ENCODE measurements at places on chromosomes 2 and 18.

DNA sequence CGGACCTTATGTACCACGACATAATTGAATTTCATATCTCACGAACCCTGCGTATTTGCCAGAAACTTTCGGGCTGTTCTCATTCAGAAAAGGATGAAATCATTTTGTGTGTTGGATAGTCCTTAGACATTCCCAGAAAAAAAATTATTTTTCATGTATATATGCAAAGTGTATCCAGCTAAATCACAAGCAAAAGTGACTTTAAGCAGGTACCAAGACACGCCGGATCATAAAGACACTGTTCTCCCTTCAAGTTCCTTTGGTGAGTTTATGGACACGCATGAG is 35.1 kb upstream of the PNO1 start:
- no peak for DNase-seq

GRCh38 chr18:14144628-14144895 is 12.3 kb upstream of the ZNF519 start:
- DNase-seq = no peak

DNA sequence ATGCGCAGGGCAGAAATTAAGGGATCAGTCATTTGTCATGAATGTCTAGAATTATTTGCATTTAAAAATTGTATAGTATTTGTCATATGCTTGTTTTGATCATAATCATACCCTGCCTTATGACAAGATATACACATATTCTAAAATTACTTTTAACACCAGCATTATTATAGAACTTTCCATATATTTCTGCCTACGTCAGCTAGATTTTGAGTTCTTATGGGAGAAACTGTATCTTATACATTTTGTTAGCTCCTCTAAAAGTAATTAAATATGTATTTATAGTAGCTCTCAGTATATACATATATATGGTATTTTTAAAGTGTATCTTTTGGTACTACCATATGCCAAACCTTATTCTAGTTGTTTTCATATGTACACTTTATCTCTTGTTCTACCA is 441.9 kb downstream of the CPS1 start:
- DNase-seq = no peak

DNA sequence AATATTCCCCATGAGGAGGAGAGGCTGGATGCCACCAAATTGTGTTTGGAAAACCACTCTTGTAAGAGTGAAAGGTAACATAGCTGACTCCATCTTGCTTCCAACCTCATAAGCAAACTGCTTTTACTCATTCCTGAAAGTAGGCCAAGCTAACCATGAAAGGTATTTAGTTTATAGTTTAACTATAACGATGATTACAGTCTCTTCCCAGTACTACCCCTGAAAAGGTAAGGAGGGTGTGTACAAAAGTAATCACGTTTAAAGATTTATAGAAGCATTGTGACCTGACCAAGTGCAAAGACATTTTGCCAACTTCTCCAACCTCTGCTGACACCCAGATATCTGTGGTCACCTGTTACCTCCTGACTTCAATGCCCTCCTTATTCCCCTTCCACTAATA is 122.6 kb downstream of the CD8B2 start:
- no peak for DNase-seq

DNA sequence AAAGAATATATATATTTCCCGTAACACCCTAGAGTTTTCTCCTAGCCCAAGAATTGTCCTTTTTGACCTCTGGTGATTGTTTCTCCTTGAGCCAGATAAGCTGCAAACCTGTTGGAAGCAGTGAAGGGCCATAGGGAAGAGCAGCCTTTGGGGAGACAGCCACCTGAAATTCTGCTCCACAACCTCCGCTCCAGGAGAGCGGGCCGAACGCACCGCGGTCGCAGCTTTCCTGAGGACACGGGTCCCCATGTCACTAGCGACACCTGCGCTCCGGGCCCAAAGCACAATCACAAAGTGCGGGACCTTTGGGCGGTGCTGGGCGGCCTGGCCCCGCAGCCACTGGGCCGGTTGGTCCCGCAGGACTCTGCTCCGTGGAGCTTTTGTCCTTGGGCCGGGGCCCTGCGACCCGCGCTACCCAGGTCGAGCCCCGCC is 557 bp upstream of the DSG2 start:
- DNase-seq = no peak

- peak; percentile 65 for DNase-seq
Measured at GRCh38 chr2:19819097-19820065, 82.4 kb downstream of the TTC32 start.
